ENCODE measurements at places on chromosomes 3 and 15. TPM values are rescaled to one million over a fixed set of nuclear protein-coding genes. Genes with fewer than 3 reads are reported as not detected.

Gene RHOV
- 0.16 TPM for total RNA-seq

Gene ZNF662
- total RNA-seq = 6.7 TPM

Gene COLQ
- total RNA-seq = 0.61 TPM

Gene PEX5L
- total RNA-seq = 0.24 TPM

Gene CELF6
- total RNA-seq = 0.16 TPM

Gene SLC51A
- not detected for total RNA-seq

Gene CDHR4
- not detected for total RNA-seq

Gene KLHL24
- total RNA-seq = 64.1 TPM

Gene WDR49
- 0.49 TPM for total RNA-seq

Gene CYP8B1
- total RNA-seq = not detected

Gene TM4SF4
- total RNA-seq = 0.65 TPM

Gene CLDN16
- total RNA-seq = not detected

Gene RAP2B
- 19.9 TPM for total RNA-seq

Gene SPATA12
- total RNA-seq = not detected

Gene C3orf20
- not detected for total RNA-seq

Gene EIF3J
- total RNA-seq = 30.3 TPM

Gene ACAD11
- 140 TPM for total RNA-seq

Gene SRGAP3
- total RNA-seq = 2.2 TPM

Gene PPP2R3A
- 33.6 TPM for total RNA-seq

Gene CFAP91
- total RNA-seq = 0.73 TPM

Gene GRK7
- total RNA-seq = 0.12 TPM

Gene CYB561D2
- total RNA-seq = 21.9 TPM

Gene CCDC39
- not detected for total RNA-seq

Gene SLC22A13
- 0.97 TPM for total RNA-seq

Gene PLSCR2
- total RNA-seq = not detected

Gene CPLX3
- not detected for total RNA-seq

Gene GATM
- not detected for total RNA-seq

Gene ANKRD34C
- total RNA-seq = not detected

Gene LNP1
- total RNA-seq = 4.1 TPM

Gene THAP10
- total RNA-seq = 1.7 TPM

Gene PAQR9
- not detected for total RNA-seq

Gene CCDC191
- 3.6 TPM for total RNA-seq

Gene TNFSF10
- 2.8 TPM for total RNA-seq

Gene GPR149
- total RNA-seq = not detected

Gene OR5K2
- total RNA-seq = not detected

Gene GABRA5
- total RNA-seq = not detected

Gene ANO10
- 48.7 TPM for total RNA-seq

Gene PRRT3
- 6.0 TPM for total RNA-seq

Gene GHSR
- total RNA-seq = not detected

Gene SYNPR
- not detected for total RNA-seq

Gene EHHADH
- 6.0 TPM for total RNA-seq

Gene GNAT1
- not detected for total RNA-seq

Gene PLA2G4E
- not detected for total RNA-seq

Gene LDHAL6B
- total RNA-seq = not detected

Gene ATP6V1A
- 119 TPM for total RNA-seq

Gene SIDT1
- not detected for total RNA-seq

Gene ALPK3
- 0.12 TPM for total RNA-seq

Gene CIB2
- 5.6 TPM for total RNA-seq

Gene ZPLD1
- total RNA-seq = not detected

Gene CCR8
- not detected for total RNA-seq

Gene CELSR3
- 1.6 TPM for total RNA-seq

Gene GOLGB1
- 48.0 TPM for total RNA-seq

Gene REC114
- not detected for total RNA-seq

Gene PRR20G
- total RNA-seq = not detected

Gene ITIH3
- total RNA-seq = 1.1 TPM

Gene KCNH8
- total RNA-seq = not detected
